Stimulated activated CD4-positive, alpha-beta T cell treated with anti-CD3 and anti-CD28 coated beads, Interleukin-15, amount 100 ng/mL, for 1 hour (primary cell): ENCODE measurements at places on chromosomes 7 and 10.

DNA sequence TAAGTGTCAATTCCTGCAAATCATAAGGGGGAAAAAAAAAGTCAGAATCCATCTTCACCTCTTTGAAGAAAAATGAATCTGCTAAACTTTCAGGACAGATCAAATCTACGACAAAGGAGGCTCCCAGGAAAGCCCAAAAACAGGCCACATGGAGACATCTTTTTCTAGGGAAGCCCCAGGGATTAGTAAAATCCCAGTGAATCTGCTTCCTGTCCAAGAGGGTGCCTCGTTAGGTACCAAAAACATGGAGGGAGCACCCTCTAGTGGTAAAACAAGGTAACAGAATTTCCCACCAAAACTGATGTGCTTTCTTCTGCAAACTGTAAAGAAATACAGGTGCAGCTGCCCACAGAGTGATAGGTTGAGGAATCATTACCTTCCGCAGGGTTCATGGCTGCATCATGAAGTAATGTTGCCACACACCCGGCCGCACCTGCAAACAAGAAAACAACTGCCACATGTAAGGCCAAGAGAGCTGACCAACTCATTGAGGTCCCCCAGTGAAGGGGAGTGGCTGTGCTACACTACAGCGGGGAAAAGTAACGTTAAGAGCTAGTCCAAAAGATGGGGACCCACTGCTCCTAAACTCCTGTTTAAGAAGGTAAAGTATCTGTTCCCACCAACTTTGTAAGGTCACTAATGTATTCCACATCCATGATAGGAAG lies 7.9 kb downstream of the SLC25A28 start:
- DNase-seq = no peak

DNA sequence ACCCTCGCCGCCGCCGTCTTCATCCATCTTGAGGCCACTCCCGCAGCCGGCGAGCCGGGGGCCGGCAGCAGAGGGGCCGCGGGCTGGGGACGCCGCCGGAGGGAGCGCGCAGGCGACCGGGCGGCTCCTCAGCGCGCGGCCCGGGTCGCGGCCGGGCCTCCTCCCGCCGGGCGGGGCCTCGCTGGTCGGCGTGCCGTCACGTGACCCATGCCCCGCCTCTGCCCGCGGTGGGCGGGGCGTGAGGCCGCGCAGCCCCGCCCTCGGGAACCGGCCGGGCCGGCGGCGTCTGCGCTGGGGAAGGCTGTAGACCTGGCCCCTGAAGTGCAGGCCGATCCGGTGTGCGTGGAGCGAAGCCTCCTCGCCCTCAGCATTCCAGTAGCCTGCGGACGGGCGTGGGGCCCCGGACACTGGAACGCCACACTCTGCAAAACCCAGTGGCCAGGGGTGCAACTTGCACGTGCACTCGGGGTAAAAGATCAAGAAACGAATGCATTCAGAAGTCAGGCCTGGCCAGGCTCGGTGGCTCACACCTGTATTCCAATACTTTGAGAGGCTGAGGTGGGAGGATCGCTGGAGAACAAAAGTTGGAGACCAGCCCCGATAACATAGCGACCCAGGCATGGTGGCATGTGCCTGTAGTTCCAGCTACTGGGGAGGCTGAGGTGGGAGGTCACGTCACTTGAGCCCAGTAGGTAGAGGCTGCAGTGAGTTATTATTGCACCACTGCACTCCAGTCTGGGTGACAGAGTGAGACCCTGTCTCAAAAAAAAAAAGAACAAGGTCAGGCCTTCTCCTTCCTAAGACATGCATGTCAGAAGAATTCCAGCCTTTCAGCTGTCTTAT lies at the start of gene CYTH3:
CYTH3 (minus strand) TSS at position 144 of the 843 bp plus-strand sequence; CDS start at position 27, 117 bp downstream.
- DNase-seq = peak; percentile 66

- DNase-seq = no peak
Measured at GRCh38 chr7:102424787-102425218, 8.6 kb upstream of the ORAI2 start.

GRCh38 chr7:91850455-91850854 lies 30.0 kb downstream of the MTERF1 start:
- no peak for DNase-seq

DNA sequence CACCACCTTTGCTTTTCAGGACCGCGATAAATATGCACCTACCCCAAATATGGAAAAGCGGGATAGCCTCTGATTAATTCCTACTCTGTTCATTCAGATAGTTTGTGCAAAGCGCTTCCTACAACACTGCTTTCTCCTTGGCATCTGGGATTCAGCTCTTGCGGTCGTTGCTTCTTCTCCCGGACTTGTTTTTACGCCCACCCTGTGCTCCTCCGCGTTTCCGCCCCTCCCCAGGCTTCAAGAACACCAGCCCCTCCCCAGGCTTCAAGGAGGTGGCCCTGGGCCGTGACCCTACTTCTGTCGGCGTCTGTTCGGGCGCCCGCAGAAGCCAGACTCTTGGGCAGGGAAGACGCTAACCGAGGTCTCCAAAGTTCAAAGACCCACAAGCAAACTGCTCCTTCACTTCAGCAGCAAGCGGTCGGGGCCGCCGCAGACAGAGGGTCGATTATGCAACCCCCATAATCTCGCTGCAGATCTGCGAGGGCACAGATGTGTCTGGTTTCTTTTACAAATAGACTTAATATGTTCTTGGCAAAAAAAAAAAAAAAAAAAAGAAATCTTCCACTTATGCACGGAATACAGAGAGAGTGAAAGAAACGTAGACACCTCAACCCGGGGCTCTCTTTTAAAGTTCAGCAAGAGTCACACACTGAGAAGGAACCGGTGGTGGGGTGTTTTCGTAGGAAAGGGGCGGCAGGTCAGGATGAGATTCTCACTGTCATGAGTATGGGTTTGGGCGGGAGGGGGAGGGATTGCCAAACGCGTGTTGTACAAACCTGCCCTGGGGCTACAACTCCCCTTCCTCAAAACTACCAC lies 1.9 kb downstream of the DLX5 start:
- DNase-seq = no peak

GRCh38 chr10:102752934-102753664 lies 9.4 kb downstream of the WBP1L start:
- DNase-seq = no peak

- no peak for DNase-seq
Measured at GRCh38 chr10:71419750-71420149, 23.0 kb downstream of the CDH23 start.

DNA sequence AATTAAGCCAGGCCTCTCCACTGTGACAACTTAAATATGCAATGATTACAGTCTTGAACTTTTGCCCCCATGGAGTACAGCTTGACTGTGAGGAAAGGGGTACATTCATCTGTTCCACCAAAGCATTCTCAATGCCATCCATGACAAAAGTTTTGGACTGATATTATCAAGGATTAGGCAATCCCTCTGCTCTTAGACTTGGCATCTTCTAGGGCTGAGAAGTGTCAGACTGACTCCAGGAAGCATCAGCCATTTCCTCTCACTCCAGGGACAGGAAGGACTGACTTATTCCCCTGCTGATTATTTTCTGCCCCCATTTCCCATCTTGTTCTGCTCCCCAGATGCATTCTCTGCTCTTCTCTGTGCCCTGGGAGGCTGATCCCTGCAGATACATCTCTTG lies 69.7 kb downstream of the ZNF365 start:
- DNase-seq = no peak

DNA sequence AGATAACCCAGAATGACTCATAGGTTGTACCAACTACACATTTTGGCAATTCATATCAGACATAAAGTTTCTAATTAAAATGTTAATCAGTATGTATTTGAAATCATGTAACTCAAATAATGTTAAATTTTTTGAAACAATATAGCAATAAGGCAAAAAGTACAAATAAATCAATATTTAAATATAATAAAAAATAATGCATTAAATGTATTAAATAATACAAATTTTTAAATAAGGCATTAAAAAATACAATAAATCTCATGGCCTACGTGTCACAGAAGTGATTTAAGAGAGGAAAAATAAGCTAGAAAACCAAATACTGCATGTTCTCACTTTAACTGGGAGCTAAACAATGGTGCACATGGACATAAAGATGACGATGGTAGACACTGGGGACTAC lies 9.1 kb downstream of the PON2 start:
- no peak for DNase-seq

GRCh38 chr10:86402283-86402941 lies 35.8 kb upstream of the GRID1 start:
- no peak for DNase-seq

DNA sequence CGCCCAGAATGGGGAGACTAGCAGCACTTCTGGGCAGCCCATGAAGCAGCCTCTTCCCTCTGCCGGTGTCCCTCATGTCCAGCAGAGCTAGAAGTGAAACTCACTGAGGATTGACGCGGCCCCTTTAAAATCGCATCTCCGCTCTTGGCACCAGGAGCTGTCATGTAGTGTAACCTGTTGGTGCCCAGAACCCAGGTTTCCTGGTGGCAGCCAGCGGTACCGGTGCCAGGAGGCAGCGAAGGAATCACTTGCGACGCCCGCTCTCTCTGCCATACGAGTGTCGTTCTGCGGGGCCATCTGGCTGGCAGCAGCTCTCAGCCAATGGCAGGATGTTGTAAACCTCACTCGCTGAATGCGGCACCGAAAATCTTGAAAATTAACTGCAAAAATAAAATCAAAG lies 82.7 kb downstream of the CUX1 start:
- no peak for DNase-seq

DNA sequence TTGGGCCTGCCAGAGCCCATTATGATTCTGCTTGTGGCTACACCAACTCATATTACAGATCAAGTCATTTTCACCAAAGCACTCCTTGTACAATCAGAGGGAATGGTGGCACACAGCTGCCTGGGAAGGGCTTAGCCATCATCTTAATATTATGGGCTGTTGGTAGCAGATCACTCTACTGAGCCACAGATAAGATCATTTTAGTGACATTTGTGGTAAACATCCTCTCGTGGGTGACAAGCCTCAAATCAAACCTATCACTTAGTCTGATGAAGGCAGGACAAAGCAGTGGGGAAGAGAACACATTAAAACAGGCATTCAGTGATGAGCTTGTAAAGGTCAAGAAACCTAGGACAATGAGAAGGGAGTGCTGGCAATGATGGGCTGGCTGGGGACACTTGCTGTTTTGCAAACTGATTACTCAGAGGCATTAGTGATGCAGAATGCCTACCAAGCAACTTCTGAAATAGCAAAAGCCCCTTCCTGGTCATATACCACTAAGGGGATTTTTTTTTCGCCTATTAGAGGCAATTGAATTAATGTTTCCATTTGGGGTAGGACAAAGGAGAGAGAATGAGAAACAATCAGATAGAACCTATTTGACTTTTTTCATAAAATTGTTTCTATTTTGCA lies 137.5 kb upstream of the WDR11 start:
- no peak for DNase-seq

DNA sequence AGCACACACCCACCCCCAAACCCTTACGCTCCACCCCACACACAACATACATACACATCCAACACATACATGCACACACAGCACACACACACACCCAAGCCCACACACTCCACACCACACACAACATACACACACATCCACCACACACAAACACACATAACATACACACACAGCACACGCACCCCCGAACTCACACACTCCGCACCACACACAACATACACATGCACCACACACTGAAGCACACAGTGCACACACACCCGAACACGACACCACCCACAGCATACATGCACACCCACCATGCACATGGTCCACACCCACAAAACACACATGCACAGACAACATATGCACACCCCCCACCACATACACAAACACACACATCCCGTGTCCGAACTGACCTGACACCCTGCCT lies 2.0 kb downstream of the PRAP1 start:
- no peak for DNase-seq

DNA sequence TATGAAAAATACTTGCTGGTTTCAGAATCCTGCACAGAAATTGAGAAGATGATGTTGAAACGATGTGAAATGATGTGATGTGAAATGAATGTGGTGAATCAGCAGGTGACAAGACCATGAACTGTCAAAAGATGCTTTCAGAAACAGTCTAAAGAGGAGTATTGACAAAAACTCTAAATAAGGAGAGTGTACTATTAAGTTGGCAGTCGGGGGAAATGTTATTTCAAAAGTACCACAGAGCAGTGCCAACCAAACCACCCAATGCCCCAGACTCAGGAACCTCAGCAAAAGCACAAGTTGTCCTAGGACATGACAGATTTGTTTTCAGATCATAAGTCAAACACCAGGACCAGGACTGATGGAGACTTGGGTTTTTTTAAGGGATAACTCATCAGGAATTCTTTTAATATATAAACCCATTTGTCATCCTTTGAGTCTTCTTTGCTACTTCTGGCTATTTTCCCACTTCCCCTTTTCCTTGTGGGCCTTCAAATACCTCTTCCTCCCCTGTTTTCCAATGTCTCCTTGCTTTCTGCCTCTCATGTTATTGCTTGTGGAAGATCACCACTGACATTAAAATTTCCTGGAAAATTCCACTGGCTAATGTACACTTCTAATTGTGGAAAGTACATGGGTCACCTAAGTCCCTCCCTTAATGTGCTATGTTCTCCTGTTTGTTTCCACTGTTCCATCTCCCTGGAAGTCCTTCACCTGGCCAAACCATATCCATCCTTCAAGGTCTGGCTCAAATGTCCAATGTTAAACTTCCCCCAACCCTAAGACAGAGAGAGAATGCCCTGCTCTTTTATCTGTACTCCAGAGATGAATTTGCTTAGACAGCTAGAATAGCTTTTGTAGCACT lies 10.2 kb upstream of the PPP1R3C start:
- no peak for DNase-seq

- no peak for DNase-seq
Measured at GRCh38 chr7:136056651-136057231, 79.6 kb upstream of the MTPN start.

DNA sequence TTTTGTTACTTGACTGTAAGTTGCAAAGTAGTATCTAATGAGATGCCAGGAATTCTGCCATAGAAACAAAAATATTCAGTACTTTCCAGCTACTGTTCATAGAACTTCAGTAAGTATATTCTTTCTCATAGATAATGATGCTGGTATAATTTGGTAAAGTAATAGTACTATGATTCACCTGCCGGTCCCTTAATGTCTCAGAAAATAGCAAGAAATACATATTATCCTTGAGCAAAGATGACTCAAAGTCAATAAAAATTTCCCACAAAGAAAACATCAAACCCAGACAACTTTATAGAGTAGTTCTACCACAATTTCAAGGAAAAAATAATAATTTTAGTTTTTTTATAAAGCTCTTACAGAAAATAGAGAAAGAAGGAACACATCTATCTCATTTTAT lies 105.4 kb downstream of the EPDR1 start:
- DNase-seq = no peak

DNA sequence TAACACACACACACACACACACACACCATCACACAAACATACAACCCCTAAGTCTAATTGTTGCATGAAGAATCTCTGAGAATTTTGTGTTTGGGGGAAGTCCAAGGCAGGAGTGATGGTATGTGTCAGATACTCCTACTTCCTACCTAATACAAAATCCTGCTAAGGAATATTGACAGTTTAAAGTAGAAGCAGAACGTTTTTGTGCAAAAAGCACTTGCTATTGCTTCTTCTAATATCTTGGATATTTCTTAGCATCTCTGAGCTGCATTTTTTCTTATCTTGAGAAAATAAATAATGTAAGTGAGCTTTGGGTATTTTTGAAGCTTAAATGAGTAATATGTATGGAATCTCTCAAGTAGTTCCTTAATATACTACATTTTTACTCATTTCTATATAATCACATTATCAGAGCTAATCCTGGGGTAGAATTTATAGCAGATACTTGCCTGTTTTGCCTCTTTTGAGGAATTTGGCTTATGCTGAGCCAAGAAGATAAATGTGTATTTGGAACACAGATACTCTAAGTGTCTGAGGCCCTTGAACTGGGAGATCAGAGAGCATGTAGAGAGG lies 212.3 kb downstream of the DKK1 start:
- no peak for DNase-seq

GRCh38 chr7:76310102-76310957 lies 7.9 kb downstream of the HSPB1 start:
- no peak for DNase-seq
